ENCODE measurements at places on chromosomes 2 and 18.

DNA sequence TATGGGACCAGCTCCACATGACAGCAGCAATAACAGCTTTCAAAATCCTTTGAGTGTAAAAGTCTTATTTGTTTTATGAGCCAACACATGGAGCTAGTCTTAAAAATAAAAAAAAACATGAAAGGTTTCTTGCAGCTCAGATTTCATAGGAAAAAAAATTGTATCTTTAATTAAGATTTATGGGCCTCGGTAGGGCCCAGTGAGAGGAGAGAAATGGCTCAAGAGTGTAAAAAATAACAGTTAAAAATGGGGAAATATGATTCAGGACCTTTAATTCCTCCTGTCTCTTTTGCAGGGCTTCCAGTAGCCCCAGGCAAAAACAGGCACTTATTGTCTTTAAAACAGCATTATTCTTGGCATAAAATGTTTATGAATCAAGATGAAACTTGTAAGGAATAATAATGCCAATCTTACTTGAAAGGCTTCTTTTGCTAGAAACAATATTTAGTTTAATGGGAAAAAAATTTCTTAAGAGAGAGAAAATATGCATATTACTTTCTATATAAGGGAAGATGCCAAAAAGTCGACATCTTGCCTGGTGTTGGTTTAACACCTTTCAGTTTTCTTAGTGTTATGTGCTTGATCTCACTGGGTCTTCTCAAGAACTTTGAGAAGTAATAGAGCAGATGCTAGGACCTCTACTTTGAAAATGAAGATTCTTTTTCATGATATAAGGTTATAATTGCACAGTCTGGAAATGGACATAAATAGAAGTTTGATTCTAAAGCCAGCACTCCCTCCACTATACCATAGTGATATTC lies 71.3 kb upstream of the SETBP1 start:
- DNase-seq, result no peak

- no peak for DNase-seq
Observed at GRCh38 chr2:139142252-139142880, 362.2 kb upstream of the NXPH2 start.

- DNase-seq, result no peak
Observed at GRCh38 chr2:121099329-121100290, 185.4 kb downstream of the TFCP2L1 start.

- no peak for DNase-seq
Observed at GRCh38 chr18:78656346-78656925, 323.2 kb upstream of the SALL3 start.

GRCh38 chr2:238113611-238114010 lies 13.5 kb downstream of the ESPNL start:
- no peak for DNase-seq

DNA sequence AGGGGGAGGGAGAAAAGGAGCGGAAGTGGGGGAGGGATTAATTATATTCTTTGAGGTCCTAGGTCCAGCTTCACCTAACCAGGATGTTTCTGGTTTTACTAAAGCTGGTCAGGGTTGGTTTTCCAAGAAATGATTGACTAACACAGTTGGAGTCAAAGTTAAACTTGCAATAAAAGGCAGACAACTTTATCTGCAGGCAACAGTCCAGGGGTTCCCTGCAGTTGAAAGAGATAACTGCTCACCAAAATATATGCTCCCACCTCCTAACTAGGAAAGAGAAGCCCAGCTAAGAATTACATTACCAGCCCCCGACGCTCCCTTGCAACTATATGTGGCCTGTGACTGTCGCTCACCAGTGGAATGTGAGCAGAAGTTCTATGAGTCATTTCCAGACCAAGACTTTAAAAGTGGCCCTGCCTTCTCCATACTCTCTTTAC lies 140.0 kb upstream of the PKDCC start:
- no peak for DNase-seq

- DNase-seq, result no peak
Observed at GRCh38 chr2:8260213-8260612, 421.6 kb upstream of the ID2 start.

DNA sequence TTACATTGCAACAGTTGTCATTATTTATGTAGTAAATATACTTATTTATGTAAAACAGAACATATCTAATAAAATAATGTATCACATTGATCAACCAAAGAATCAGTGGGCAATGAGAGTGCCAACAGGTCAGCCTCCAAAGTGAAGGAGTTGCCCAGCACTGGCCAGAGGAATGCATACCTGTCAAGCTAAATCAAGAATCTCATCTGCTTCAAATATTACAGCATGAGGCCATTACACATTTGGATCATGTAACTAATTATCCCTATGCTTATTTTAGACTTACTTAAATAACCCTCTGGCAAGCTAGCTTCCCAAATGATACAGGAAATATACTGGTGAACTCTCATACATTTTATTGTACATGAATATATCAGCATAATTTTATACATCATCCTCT lies 1211.7 kb upstream of the ACVR2A start:
- DNase-seq, result no peak

DNA sequence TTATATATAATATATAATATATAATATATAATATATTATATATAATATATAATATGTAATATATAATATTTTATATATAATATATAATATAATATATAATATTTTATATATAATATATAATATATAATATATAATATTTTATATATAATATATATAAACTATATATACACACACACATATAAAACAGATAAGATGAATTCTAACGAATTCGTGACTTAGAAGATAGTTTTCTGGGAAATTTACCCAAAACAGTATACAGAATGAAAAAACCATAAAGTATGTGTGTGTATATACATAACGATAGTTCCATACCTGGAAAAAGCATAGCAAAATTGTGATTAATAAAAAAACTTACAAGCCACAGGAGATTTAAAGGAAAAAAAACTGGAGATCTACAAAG lies 80.6 kb downstream of the THADA start:
- no peak for DNase-seq

DNA sequence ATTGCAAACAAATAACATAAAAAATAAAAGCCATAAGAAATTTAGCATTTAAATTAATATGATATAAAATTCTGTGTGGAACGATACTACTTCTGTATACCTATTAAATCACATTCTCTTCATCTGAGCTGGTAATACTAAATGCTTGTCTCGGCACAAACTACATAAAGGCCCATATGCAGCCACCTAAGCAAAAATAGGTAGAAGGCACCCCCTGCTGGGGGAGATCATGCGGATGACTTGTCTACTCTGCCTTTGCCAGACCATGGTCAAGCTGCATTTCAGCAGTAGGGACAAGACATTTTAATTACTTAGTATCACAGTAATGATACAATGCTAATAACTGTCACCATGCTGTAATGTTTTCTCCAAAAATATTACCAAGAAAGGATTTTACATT lies 108.0 kb downstream of the CDH19 start:
- DNase-seq, result no peak

GRCh38 chr2:236976266-236977062 lies 109.2 kb upstream of the COPS8 start:
- DNase-seq, result no peak

DNA sequence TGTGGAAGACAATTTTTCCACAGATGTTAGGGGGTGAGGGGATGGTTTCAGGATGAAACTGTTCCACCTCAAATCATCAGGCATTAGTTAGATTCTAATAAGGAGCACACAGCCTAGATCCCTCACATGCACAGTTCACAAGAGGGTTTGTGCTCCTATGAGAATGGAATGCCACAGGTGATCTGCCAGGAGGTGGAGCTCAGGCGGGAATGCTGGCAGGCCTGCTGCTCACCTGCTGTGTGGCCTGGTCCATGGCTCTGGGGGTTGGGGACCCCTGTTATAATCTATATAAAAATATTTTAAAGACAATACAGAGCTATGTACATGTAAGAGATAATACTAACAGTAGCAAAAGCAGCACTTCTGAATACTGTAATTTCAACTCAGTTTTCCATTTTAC lies 19.2 kb downstream of the CWC22 start:
- no peak for DNase-seq

- DNase-seq, result no peak
Observed at GRCh38 chr18:38421872-38422615, 856.4 kb upstream of the CELF4 start.

DNA sequence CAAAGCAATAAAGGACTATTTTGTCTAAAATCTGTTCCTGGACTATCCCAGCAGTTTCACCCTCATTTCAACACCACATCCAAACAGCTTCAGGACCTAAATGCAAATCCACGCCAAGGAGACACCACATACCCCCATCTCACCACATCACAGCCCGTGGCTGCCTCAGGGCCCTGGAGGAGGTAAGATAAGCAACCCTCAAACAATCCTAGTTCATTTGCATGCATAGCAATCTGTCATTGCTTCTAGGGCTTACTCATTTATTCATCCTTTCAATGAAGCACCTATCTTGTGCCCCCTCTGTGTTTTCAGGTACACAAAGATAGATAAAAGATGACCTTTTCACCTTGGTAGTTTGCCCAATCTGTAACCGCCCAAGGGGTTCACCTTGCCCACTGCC lies 86.5 kb downstream of the VSNL1 start:
- no peak for DNase-seq

DNA sequence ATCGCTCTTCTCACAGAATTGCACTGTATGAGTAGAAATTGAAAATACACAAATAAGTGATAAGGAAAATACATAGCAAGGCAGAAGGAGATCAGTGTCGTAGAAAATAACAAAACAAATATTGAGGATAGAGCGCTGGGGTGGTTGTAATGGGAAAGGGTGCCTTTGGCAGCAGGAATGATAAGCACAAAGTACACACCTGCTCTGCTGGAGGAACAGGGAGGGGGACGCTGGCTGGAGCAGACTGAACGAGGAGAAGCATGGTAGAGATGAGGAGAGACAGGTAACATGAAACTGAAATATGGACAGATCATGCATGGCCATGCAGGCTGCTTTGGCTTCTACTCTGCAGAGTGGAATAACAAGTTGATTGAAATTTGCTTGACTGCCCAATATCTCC lies 181.2 kb upstream of the FSHR start:
- DNase-seq, result no peak

DNA sequence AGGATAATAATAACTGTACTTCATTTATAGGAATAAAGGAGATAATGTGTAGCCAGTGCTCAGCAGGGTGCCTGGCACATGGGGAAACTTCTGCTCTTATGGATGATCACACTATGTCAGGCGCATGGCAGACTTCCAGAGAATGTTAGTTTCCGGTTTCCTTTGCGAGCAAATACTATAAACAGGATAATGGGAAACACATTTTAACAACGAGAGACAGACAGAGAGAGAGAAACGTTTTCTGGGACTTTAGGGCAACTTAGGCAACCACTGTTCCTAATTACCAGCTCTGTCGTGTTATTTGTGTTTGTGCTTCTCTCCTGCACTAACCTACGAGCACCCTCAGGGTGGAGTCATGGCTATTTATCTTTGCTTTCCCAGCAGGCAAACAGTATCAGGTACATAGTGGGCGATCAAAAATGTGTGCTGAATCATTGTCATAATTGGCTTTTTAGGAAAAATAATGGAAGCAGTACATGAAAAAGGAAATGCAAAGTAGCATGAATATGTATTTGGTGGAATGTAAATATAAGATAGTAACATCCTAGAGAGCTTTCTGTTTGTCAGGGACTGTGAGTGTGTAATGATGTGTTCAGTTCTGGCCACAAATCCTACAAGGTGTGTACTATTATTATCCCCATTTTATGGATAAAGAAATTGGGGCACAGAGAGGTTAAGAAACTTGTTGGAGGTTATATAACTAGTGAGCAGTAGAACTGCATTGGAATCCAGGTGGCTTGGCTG lies 36.8 kb upstream of the IGFBP2 start:
- no peak for DNase-seq

DNA sequence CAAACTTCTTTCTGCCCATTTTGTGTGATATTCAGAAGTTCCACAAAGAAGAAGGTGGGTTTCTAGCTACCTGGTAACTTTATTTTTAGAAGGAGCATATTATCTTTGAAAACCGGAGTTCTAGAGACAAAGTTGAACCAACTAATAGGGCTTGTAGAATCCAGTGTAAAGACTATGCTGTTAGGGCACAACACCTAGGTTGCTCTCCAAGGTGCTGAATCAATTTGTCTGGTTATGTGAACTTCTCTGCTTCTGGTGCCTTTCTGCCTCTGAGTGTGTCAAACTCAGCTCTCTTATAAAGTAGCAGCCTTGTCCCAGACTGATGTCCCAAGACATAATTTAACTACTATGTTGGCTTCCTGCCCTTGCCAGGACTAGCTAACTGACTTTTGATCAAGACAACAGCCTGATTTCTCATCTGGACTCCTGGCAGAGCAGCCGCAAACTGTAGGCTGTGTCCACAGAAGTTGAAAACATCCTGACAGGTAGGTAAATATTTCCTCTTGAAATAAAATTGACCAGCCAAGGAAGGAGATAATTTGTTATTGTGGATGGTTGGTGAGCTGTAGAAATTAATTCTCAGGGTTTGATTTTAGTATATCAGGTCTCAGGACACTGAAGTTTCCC lies 119.4 kb downstream of the CYRIA start:
- DNase-seq, result no peak
